CD4-positive, alpha-beta T cell treated with Interleukin-1 beta for 1 hour (primary cell): ENCODE measurements at places on chromosomes 5 and 9.

DNA sequence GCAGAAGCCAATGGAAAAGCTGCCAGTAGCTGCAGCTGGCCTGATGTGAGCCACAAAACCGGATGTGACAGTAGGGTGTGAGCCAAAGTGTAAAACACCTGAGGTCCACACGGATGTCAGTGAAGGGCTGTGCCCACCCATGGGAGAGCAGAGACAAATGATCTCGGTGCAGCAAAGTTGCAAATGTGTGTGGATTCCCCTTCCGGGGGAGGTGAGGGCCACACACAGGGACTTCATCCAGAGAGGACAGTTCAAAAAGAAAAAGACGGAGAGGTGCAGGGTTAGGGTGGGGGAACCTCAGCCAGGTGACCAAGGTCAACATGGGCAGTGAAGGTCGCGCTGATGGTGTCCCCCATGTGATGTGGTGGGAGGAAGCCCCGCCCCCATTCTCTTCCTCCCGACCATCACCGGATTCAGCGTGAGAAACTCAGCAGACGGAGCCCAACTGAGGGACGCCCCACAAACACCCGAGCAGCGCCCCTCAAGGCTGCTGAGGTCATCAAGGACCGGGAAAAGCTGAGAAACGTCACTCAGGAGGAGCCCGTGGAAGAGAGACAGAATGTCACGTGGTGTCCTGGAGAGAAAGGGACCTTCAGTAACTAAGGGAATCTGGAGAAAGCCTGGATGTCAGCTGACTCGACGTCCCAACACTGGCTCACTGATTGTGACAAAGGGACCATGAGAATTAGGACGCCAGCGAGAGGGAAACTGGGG is 11.4 kb upstream of the PTGDS start:
- peak; percentile 53 for DNase-seq

DNA sequence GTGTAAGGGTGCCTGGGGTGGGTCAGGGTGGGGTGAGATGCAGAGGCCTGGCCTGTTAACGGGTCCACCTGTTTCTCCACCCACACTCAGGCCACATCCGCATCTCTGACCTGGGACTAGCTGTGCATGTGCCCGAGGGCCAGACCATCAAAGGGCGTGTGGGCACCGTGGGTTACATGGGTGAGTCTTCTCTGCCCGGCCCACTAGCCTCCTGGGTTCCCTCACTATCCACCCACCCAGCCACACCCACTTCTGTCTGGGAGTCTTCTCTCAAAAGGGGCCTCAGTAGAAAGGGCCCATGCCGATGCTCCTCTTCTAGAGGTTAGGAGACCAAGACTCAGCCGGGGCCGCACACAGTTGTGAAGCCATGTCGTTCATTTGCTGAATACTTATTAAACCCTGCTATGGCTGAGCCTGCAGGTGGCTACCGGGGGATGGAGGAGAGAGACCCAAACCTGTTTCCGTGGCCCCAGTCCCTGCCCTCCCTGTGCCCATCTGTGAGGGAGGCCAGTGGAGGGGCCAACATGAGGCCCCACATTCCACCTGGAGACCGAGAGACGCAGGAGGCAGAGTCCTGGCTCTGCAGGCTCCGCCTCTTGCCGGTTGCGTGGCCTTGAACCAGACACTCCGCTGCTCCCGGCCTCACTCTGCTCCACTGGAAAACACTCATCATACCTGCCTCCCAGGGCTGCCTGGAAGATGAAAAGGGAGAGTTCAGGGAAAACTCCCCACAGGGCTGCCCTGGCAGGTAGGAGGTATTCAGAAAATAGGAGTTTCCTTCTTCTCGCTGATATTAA is 8.7 kb downstream of the GRK6 start:
- no peak for DNase-seq

- DNase-seq, result no peak
Observed at GRCh38 chr5:93151121-93151520, 429.9 kb downstream of the NR2F1-AS1 start.

DNA sequence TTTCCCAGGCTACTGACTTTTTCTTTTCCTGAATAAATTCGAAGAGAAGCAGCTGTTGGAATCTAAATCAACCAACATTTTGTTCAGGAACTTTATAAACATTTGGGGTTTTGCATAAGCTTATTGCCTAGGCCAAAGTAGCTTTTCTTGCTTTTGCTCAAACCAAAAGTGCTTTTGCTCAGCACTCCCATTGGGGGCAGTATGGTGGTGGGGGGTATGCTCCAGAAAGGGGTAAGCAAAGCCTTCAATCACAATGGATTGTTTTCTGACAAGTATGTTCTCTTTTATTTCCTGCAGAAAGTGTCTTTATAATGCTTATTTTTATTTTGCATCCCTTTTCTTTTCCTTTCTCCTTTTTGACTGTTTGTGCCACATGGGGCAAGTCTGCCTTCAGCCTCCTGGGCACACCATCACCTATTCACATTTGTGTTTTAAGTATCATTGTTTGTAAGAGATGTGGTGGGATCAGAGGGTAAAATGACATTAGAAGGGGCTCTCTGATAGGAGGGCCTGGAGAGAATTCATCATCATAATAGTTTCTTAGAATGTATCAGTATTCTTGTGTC is 86.0 kb downstream of the PRDM6 start:
- DNase-seq, result no peak

- DNase-seq, result no peak
Observed at GRCh38 chr5:124664287-124664686, 82.2 kb downstream of the ZNF608 start.

- DNase-seq, result no peak
Observed at GRCh38 chr5:96321345-96321744, 111.7 kb downstream of the PCSK1 start.

GRCh38 chr5:1494780-1495524 is 28.8 kb downstream of the LPCAT1 start:
- DNase-seq, result peak; percentile 72

- no peak for DNase-seq
Observed at GRCh38 chr9:130731355-130731754, 37.8 kb downstream of the EXOSC2 start.

- no peak for DNase-seq
Observed at GRCh38 chr5:116898917-116899316, 324.3 kb upstream of the SEMA6A start.

GRCh38 chr9:18333157-18333556 is 140.8 kb upstream of the ADAMTSL1 start:
- no peak for DNase-seq

GRCh38 chr5:82306151-82306550 is 28.0 kb upstream of the RPS23 start:
- no peak for DNase-seq

GRCh38 chr9:95249986-95250385 is 67.5 kb downstream of the FANCC start:
- DNase-seq, result no peak

GRCh38 chr5:168974082-168974481 is 326.9 kb downstream of the SLIT3 start:
- DNase-seq, result no peak

DNA sequence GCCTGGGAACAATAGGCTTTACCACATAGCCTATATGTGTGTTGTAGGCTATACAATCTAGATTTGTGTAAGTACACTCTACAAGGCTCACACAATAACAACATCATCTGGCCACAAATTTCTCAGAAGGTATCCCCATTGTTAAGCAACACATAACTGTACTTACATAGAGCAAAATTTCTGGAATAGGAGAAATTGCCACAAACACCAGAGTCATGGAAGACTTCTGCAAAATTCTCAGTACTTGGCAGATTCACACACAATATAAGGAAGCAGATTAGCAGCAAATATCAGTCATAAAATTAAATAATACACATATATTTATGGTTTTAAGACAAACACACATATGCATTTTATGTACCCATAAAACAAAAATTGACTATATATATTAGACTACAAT is 16.4 kb downstream of the GNAQ start:
- no peak for DNase-seq

GRCh38 chr5:152523964-152524363 is 118.9 kb upstream of the NMUR2 start:
- DNase-seq, result no peak

DNA sequence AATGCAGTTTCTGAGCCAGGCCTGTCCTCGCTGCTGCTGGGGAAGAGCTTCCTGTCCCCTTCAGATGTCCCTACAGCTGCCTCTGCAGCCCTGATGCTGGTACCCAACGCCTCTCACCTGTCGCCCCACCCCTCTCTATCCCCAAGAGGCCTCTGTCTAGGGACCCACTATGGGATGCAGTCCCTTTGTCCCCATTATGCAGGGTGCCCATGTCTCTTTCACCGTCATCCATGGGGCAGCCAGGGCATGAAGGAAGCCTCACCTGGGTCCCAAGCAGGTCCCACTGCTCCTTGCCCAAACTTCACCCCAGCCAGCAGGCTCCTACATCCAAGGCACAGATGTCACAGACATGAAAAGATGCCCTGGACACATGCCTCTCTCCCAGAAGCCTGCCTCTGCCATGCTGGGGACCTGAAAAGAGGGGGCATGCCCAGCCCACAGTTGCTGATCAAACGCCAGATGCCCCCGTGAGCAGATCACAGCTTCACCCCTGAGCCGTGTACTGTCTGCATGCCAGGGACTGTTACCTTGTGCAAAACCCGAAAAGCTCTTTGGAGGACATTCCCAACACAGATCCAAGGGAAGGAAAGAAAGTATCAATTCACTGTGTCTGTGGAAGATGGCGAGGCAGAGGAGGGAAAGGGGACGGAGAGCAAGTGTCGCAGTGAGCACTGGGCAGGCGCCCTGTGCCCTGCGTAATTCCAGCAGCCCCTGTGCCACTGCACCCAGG is 81.0 kb downstream of the ADAMTS2 start:
- DNase-seq, result no peak

DNA sequence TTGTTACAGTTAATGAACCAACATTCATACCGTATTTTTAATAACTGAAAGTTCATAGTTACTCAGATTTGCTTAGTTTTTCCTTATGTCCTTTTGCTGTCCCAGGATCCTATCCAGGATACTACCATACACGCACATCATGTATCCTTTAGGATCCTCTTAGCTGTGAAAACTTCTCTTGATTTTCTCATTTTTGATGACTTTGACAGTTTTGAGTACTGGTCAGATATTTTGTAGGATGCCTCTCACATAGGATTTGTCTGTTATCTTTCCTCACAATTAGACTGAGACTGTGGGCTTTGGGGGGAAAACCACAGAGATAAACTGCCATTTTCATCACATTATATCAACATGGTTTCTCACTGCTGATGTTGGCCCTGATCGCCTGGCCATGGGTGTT is 491.3 kb upstream of the TRPC7 start:
- no peak for DNase-seq

- no peak for DNase-seq
Observed at GRCh38 chr5:97874491-97874890, 691.4 kb upstream of the RIOK2 start.

GRCh38 chr5:95713960-95714710 is 17.0 kb upstream of the RHOBTB3 start:
- DNase-seq, result no peak

- DNase-seq, result peak; percentile 4
Observed at GRCh38 chr5:123371575-123372179, 51.5 kb downstream of the CEP120 start.

DNA sequence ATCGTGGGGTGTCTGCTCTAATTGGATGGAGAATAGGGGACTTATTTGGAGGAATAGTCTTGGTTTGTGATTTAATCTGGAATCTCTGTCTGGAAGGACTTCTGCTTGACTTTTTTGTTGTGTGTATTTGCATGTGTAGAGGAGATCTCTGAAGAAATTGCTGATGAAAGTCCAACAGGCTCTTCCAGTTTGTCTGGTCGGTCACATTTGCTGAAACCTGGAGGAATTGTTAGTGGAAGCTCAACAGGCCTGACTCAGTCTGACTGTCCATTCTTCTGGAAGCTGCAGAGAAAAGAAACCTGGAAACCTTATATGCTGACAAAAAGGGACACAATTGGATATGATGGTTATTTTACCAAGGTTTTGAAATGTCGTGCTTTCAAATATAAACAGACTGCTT is 33.4 kb upstream of the TENT2 start:
- no peak for DNase-seq

DNA sequence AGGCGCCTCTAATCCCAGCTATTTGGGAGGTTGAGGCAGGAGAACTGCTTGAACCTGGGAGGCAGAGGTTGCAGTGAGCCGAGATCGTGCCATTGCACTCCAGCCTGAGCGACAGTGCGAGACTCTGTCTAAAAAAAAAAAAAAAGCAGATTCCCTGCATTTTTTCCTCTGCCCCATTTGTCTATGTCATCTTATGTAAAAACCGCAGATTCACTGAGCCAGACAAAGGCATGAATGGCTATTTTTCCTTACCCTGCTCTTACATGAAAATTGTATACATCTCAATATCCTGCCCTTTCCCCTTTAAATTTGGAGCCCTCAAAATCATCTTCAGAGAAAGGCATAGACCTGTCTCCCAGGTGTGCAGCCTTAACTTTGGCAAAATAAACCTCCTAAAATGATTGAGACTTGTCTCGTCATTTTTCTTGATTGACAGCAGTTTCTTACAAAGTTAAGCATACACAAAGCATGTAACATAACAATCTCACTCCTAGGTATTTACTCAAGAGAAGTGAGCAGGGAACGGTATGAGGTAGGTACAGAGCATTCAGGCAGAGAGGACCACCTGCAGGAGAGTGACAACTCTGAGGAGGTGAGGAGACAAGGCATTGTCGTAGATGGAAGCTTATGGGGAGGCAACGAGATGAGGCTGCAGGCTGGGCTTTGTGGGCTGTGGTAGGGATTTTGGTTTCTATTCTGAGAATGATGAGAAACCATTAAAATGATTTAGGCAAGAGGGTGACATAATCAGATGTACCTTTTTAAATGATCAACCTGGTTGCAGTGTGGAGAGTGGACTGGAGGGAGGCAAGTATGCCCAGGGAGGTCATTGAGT is 65.7 kb upstream of the IL6ST start:
- DNase-seq, result no peak

GRCh38 chr5:143841446-143841845 is 29.5 kb downstream of the HMHB1 start:
- DNase-seq, result no peak

DNA sequence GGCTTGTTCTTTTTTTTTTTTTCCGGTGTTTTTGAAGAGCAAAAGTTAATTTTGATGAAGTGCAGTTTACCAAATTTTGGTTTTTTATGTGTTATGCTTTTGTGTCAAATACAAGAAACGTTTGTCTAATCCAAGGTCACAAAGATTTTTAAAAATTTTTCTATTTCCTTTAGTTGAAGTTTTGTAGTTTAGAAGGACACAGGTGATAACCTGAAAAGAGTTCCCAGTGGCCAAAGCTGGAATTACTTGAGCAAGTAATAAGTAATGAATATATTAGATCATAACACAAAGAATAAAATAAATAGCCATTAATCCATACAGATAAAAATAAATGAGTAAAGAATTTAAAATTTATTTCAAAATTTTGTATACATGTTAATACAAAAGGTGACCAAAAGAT is 71.5 kb downstream of the FCHO2 start:
- no peak for DNase-seq

- DNase-seq, result no peak
Observed at GRCh38 chr9:94632737-94633136, 6.6 kb downstream of the FBP1 start.

GRCh38 chr5:122121479-122122465 is 7.6 kb upstream of the ZNF474 start:
- DNase-seq, result no peak
